Stimulated activated CD4-positive, alpha-beta T cell treated with anti-CD3 and anti-CD28 coated beads, Interleukin-4, amount 100 ng/mL, for 24 hours (primary cell): ENCODE measurements at places on chromosomes 13 and 19.

DNA sequence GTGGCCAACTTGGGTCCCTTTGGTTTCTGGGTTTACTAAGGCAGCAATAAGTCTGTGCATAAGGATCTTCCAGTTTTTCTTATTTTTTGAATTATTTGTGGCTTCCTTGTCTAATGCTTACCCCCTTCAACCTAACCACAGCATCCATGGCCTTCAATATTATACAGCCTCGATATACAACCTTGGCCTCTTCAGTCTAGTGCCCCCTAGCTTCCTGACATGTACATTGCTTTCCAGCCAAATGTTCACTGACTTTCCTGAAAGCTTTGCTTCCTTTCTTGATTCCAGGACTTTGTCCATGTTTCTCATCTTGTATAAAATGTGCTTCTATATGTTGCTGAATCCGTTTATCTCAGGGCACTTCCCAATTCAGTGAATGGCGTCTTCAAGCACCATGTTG lies 310.1 kb downstream of the OLFM4 start:
- no peak for DNase-seq

- peak; percentile 36 for DNase-seq
These were observed 83.6 kb upstream of the ARHGEF7 start for GRCh38 chr13:111031531-111031961.

DNA sequence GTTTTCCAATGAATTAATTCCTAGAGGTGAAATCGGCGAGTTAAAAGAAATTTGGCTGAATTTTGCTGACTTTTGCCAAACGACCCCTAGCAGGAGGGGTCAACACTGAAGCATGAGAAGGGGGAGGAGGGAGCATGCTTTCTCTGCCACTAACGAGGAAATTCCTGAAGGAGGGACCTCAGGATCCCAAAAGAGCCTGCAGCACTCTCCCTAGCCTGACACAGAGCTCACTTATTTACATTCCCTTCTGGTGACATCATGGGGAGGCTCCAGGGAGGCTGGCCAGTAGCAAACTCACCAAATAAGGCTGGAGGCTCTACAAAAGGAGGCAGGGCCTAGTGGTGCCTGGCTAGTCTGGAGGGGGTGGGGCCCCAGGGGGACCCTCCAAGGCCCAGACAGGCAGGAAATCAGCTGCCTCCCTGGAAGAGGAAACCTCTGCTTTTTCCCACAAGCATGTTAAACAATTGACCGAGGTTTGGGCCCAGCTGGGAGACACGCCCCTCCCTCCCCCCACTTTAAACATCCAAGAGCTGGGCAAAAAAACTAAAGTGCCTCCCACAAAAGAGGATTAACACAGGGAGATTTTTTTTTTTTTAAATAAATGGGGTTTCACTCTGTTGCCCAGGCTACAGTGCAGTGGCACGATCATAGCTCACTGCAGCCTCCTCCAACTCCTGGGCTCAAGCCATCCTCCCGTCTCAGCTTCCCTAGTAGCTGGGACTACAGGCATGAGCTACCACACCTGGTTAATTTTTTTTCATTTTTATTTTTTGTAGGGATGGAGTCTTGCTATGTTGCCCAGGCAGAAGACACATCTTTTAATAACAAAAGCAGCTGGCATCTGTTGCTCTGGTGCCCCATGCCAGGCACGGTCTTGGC lies 2.1 kb downstream of the DAPK3 start:
- no peak for DNase-seq

DNA sequence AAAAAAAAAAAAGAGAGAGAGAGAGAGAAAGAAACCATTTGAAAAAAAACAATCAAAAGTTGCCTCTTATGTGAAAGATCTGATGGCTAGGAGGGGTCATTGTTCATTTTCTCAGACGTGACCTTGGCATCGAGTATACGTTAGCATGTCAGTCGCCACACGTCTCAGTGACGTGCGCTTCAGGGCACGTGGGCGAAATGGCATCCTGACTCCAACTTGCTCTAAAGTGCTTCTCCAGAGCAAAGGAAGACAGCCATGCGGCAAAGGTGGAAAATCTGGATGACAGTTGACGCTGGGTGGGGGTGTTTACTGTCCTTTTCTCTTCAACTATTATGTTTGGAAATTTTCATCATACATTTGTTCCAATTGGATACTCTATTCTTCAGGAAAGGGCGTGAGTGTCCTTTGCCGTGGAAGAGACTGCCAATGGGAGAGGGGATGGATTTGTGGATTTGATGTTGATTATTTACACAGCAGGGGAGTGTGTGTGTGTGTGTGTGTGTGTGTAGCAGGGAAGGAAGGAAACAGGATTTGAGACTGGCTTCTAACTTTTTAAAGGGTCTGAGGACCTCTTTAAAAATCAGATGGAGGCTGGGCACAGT lies 25.0 kb downstream of the KLF2 start:
- no peak for DNase-seq

GRCh38 chr13:76043874-76044273 lies 407.7 kb downstream of the LMO7 start:
- DNase-seq = no peak

DNA sequence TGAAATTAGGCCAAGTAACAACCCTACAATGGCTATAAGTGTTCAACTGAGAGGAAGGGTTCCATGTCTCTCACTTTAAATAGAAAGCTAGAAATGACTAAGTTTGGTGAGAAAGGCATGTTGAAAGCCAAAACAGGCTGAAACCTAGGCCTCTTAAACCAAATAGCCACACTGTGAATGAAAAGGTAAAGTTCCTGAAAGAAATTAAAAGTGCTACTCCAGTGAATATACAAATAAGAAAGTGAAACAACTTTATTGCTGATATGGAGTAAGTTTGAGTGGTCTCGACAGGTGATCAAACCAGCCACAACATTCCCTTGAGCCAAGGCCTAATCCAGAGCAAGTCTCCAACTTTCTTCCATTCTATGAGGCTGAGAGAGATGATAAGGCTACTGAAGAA lies 209.6 kb downstream of the KLF12 start:
- DNase-seq = no peak

DNA sequence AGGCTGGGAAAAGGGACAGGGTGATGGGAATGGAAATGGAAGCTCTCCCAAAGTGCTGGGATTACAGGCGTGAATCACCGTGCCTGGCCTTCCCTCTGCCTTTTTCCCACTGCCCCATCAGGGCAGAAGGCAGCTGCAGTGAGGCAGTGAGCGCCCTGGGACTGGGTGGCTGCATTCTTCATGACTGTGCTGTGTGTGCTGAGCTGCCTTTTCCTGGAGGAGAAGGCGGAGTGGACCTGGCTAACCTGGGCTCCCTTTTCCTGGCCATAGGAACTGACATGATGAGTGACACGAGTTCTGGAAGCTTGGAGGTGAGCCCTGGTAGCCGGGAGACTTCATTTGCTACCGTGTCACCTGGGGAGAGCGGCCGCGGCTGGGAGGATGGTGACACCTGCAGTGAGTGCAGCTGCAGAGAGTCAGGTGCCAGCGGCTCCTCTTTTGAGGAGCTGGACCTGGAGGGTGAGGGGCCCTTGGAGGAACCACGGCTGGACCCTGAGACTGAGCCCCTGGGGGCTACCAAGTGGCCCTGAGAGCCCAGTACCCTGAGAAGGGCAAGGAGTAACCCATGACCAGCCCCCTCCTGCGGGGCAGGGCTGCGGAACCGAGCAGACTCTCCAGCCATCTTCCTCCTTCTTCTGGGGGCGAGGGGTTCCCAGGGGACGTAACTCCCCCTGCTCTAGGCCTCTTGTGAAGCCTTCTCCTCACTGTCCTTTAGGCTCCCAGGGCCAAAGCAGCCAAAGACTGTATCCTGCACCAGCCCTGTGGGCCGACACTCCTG lies 26.3 kb upstream of the ZNF492 start:
- no peak for DNase-seq

- no peak for DNase-seq
These were observed 395.7 kb downstream of the SLITRK5 start for GRCh38 chr13:88066847-88067246.

DNA sequence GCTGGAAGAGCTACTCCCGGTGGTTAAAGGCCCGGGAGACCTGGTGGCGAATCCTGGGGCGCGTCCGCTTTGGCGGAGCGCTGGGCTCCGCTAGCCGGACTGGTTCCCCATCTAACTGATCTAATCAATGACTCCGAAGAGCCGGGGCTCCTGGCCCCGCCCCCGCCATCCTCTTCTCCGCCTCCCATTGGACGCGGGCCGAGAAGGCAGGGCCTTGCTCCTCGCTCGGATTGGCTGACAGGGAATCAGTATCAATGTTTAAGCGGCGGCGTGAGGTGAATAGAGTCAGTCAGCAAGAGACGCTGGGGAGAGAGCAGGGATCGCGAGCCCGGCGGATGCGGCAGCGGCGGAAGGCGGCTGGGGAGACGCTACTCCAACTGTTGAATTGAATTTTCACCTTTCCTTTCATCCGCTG lies 1.7 kb upstream of the PCDH17 start:
- DNase-seq = no peak

GRCh38 chr19:15471639-15472101 lies 7.3 kb upstream of the RASAL3 start:
- DNase-seq = no peak

DNA sequence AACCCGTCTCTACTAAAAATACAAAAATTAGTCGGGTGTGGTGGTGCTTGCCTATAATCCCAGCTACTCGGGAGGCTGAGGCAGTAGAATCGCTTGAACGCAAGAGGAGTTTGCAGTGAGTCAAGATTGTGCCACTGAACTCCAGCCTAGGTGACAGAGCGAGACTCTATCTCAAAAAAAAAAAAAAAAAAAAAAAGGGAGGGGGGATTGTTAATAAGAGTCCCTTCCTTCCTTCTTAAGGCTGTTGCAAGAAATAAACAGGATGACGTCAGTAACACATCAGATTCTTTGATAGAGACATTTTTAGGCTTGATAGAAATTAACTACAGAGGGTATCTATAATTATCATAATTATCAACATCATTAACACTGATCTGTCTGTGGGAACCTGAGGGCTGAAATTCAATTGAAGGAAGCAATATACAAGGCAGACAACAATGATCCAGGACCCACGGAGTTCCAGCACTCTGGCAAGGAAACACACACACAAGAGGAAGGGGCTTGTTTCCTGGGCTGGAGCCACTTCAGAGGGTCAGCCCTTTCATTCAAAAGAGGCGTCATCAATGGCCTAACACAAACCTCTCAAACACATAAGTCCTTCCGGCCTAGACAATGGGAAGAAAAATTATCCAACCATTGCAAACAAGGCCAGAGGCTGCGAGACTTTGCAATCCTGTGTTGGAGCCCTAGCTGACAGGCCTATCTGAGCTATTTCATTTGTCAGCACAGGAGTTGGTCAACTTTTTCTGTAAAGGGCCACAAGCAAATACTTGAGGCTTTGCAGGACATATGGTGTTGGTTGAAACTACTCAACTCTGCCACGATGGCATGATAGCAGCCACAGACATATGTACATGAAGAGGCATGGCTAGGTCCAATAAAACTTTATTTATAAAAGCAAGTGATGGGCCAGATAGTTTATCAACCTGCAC lies 105.2 kb downstream of the INSR start:
- DNase-seq = no peak

DNA sequence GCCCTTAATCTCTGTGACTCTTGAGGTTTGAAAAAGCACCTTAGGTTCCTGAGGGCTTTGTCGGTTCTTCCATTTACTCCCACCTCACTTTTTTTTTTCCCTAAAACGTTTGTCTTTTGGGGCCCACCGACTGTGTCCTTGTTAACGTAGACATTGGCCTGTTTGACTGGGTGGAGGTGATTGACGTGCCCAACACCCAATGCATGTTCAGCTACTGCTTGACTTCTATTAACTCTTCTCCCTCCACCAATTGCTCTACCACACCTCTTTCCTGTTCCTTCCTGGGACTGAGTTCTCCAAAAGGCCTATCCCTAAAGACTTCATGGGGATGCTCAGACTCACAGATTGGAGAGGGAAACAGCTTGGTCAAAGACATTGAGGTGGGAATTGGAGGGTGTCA lies 17.3 kb downstream of the CKM start:
- DNase-seq = no peak

DNA sequence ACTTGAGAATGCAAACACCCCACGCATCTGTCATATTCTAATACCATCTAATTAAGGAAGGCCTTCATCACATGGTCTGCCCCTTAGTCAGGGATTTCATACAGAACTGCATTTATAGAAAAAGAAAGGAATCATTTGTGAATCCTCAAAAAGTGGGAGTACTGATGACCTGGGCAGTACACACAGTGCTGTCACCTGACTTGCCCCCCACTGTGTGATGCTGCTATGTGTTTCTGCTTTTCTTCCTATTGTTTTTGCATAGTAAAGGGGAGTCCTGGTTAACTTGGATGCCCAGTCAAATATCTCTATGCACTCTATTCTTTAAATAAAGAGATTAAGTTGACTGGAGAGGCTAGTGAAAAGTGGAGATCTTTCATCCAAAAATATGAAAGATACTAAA lies 1921.2 kb upstream of the PRR20A start:
- DNase-seq = no peak

- no peak for DNase-seq
These were observed 1046.9 kb downstream of the UQCRFS1 start for GRCh38 chr19:28166025-28166424.

- no peak for DNase-seq
These were observed 11.9 kb upstream of the ZNF675 start for GRCh38 chr19:23698711-23699520.

DNA sequence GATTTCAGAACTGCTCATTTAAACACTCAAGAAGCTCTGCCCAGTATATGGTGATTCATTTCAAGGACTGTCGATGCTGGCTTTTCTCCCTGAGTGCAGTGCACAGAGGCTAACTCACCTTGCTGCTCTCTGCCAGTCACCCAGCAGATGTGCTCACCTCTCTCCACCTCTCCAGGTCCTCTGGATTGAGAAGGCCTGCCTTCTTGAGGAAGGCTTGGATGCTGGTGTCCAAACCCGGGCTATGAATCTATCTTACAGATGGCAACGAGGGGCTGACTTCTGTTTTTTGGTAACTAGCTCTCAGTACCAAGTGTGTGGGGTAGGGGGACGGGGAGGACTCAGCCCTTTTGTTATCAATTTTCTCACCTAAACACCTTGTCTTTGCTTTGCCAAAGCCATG lies 47.6 kb downstream of the TEX29 start:
- DNase-seq = no peak

GRCh38 chr13:74751739-74752138 lies 617.5 kb upstream of the KLF12 start:
- no peak for DNase-seq

- no peak for DNase-seq
These were observed 44.1 kb downstream of the KCTD15 start for GRCh38 chr19:33840783-33841182.

DNA sequence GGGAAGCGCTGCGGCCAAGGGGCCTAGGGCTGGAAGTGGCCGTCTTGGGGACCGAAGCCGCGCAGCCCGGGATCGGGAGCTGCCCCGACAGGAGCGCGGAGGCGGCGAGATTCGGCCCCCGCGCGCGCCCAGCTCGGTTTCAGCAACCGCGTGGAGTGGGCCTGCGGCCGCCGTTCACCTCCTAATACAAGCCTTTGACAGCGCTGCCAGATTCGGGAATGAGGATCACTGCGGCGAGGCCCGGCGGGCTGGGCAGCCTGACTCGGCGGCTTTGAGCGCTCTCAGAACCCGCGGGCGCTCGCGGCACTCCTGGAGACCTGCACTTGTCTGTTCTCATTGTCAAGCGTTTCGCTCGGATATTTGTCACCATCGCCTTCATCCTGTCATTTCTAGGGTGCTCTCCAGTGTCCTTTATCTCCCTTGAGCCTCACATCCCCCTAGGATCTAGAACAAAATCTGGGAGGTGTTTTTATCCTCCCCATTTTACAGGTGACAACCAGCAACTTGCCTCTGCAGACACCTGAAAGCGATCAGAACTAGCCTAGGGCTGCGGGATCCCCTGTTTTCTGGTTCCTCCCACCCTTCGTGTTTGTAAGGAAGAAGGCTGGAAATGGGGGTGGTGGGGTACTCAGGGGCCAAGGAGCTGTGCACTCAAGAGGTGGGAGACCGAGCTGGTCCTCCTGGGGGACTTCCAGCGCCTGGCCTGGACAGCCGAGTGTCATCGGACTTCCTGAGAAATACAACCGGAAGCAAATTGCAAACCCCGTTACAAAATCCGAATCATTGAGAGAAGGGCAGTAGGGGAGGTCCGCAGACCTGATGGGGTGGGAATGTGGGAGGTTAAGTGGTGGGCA lies 1.5 kb upstream of the CDX2 start:
- DNase-seq = no peak
